ENCODE measurements at places on chromosomes 2 and 18. TPM values are rescaled to one million over a fixed set of nuclear protein-coding genes. Genes with fewer than 3 reads are reported as not detected.

The DCDC2C gene
- total RNA-seq: not detected

The OST4 gene
- total RNA-seq: 269 TPM

The DGUOK gene
- total RNA-seq: 52.2 TPM

The C2orf80 gene
- not detected for total RNA-seq

The SERPINB10 gene
- total RNA-seq: not detected

GRCh38 chr2:115299199-115299598 lies 856.8 kb downstream of the DPP10 start:
- H3K36me3 ChIP-seq: no peaks in the 10 kb centered on the region
- no peaks in the 10 kb centered on the region for H3K27me3 ChIP-seq
- no peaks in the 10 kb centered on the region for H3K4me1 ChIP-seq
- H3K27ac ChIP-seq: no peak overlapping the region
- H3K4me3 ChIP-seq: no peak overlapping the region

DNA sequence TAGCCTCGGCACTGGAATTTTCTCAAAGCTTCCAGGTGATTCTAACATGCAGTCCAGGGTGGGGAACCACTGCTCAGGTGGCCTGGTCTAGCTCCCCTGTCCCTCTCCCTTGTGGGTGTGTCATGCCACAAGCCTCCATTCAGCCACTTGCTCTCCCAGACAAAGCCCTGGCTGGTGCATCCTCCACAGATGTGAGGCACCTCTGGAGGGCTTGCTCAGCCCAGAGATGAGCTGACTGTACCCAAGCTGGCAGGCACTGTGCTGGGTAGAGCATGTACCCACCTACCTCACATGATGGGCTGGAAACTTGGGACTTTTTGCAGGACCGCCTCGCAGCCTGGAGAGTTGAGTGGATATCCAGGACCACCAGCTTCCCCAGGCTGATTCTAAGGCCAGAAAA lies 88.1 kb downstream of the ZBTB7C start:
- no peaks in the 10 kb centered on the region for H3K4me1 ChIP-seq
- H3K36me3 ChIP-seq: no peaks in the 10 kb centered on the region
- H3K4me3 ChIP-seq: no peak overlapping the region
- H3K27ac ChIP-seq: no peak overlapping the region
- no peak for DNase-seq

GRCh38 chr2:217725409-217725808 lies 277.4 kb downstream of the TNS1 start:
- no peaks in the 10 kb centered on the region for H3K27me3 ChIP-seq
- no peak overlapping the region for H3K27ac ChIP-seq
- H3K36me3 ChIP-seq: no peaks in the 10 kb centered on the region
- no peak for DNase-seq
- H3K4me1 ChIP-seq: no peaks in the 10 kb centered on the region

DNA sequence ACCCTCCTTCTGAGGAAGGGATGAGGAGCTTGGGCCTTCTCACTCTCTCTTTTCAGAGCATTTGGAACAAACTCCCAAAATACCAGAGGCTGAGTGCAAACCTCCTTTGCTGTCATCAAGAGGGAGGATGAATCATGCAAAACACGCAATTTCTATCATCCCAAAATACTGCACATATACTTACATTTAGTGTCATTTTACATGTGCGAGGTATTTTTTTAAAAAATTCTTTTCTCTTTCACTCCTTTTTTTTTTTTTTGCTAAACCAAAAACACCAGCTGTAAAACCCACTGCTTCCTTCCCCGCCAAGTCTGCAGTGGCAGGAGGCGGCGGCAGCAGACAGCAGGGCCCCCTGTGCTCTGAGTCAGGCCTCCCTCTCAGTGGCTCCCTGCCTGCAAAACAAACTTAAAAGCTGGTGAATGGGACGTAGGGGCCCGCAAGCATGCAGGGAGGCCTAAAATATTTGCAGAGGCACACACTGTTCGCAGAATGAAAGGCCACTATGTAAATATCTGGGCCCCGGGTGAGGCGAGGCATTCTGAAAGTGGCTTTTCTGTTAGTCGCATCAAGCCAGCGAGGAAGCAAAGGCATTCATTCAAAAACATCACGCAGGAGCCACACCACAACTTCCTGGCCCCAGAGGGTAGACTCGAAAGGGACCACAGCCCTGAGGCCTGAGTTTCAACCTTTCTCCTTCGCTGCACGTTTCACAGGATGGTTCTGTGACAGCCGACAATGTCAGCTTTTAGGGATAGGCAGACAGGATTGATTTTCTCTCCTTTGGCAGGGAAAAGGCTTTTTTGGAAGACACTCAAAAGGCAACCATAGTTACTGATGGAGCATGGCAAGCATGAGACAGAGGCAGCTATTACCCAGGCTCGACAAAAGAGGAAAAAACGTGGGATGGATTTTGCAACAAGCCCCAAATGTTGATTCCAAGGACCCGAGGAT lies 73.4 kb downstream of the ACTR2 start:
- peak; percentile 66 for DNase-seq
- H3K36me3 ChIP-seq: no peaks in the 10 kb centered on the region
- H3K27ac ChIP-seq: no peak overlapping the region
- peaks cover 36% of the 10 kb centered on the region for H3K4me1 ChIP-seq
- H3K4me3 ChIP-seq: peak overlapping the region; percentile 27

- H3K36me3 ChIP-seq: no peaks in the 10 kb centered on the region
- H3K4me1 ChIP-seq: no peaks in the 10 kb centered on the region
- no peaks in the 10 kb centered on the region for H3K27me3 ChIP-seq
- DNase-seq: no peak
These were observed 147.3 kb downstream of the B3GNT2 start for GRCh38 chr2:62343206-62343605.

DNA sequence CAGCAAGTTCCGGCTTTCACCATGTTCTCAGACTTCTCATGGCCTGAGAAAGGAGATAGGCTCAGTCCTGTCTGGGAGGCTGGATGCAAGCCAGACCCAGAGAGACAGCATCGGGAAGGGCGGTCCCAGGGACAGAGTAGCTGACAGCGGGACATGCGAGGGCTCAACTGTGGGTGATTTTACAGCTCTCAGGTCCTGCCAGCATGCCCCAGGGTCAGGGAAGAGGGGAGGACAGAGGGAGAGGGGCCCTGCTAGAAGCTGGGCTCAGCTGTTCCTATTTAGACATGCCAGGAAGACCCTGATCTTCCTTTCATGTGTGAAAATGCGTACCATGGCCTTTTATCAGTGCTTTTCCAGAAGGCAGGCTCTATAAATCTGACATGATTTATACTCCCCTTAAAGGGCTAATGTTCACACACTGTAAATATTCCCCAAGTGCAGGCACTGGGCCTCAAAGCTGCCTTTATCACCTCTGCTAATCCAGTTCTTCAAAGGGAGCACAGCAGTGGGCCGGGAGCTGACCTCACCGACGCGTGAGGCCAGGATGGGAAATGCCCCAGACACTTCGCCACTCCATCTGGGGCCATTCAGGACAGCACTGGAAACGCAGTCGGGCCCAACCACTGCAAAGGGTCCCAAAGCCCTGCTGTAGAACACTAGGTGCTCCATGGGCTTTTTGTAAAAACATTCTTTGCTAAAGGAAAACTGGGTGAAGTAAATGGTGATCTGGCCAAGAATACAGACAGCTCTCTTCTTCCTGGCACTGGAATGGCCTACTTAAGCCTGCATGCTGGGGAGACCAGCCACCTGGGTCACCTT lies 96.1 kb upstream of the LMAN1 start:
- H3K36me3 ChIP-seq: no peaks in the 10 kb centered on the region
- no peak for DNase-seq
- no peak overlapping the region for H3K27ac ChIP-seq
- H3K4me1 ChIP-seq: no peaks in the 10 kb centered on the region

DNA sequence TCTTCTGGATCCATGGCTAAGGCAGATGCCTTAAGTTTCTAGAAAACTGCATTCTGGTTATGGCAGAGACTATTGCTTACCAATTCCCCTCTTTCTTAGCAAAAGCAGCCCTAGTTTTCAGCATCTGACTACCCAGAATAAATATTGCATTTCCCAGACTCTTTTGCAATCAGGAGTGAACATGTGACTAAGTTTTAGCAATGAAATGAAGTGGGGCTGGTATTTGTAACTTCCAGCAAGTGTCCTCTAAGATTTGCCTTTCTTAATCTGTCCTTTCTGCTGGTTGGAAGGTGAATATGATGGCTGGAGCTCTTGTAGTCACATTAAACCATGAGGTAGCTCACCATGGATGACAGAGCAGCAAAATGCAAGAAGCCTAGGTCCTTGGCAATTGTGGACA lies 132.9 kb upstream of the PKDCC start:
- no peaks in the 10 kb centered on the region for H3K36me3 ChIP-seq
- no peak for DNase-seq
- H3K27me3 ChIP-seq: no peaks in the 10 kb centered on the region
- no peak overlapping the region for H3K4me3 ChIP-seq

GRCh38 chr18:44799382-44799906 lies 118.8 kb downstream of the SETBP1 start:
- no peaks in the 10 kb centered on the region for H3K36me3 ChIP-seq
- no peaks in the 10 kb centered on the region for H3K27me3 ChIP-seq
- no peak overlapping the region for H3K4me3 ChIP-seq
- no peaks in the 10 kb centered on the region for H3K4me1 ChIP-seq

- H3K4me3 ChIP-seq: no peak overlapping the region
- no peak for DNase-seq
- H3K27me3 ChIP-seq: no peaks in the 10 kb centered on the region
- no peak overlapping the region for H3K27ac ChIP-seq
These were observed 13.4 kb downstream of the ITGAV start for GRCh38 chr2:186603286-186603685.

GRCh38 chr2:173414823-173415322 lies 60.2 kb downstream of the CDCA7 start:
- no peak for DNase-seq
- H3K27ac ChIP-seq: no peak overlapping the region
- H3K36me3 ChIP-seq: no peaks in the 10 kb centered on the region

DNA sequence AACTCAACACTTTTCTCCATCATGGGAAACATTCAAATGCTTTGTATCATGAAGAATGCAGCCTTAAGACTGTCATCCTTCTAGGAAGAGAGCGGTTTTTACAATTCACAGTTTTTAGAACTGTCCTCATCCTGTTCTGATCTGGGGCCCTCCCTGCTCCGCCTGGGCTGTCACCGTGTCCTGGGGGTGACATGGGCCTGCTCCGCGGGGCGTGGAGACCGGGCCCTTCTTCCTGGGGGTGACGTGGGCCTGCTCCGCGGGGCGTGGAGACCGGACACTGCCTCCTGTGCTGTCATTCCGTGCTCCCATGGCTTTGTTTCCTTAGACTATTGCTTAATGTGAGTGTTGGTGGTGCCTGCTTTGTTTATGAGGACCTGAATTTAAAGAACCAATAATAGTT lies 122.8 kb downstream of the TMEM18 start:
- no peak overlapping the region for H3K4me3 ChIP-seq
- no peak for DNase-seq
- H3K27ac ChIP-seq: no peak overlapping the region
- H3K27me3 ChIP-seq: no peaks in the 10 kb centered on the region

DNA sequence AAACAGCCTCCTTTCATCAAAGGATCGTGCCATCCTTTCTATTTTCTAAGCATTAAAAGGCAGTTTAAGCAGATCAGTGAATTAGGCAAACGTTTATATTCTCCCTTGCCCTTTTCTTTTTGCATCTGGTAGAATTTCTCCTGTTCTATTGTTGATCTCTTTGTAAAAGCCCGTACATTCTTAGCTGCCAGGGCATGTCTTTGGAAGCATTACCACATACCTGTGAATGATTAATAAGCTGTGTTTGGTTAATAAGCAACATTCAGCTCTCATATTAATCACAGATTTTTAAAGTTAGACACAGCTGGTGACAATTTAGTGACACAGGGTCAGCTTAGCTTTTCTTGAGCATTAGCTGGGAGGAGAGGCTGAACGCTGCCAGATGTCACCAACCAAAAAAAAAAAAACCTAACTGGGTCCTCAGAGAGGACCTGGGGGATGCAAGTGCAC lies 33.8 kb upstream of the CYP1B1 start:
- no peak for DNase-seq
- no peaks in the 10 kb centered on the region for H3K4me1 ChIP-seq
- peaks cover 6% of the 10 kb centered on the region for H3K27me3 ChIP-seq
- H3K4me3 ChIP-seq: no peak overlapping the region
- no peak overlapping the region for H3K27ac ChIP-seq

Measured in CD4-positive, alpha-beta memory T cell (primary cell).